ENCODE measurements at places on chromosomes 6 and 20. TPM values are rescaled to one million over a fixed set of nuclear protein-coding genes. Genes with fewer than 3 reads are reported as not detected.

NPBWR2 gene
- not detected for total RNA-seq

TFAP2C gene
- total RNA-seq: 1.7 TPM

SLC26A8 gene
- total RNA-seq: not detected

SRMS gene
- not detected for total RNA-seq

FNDC11 gene
- 3.1 TPM for total RNA-seq

NKX2-2 gene
- not detected for total RNA-seq

Data from tracheal epithelial cell (primary cell).